CD4-positive, alpha-beta T cell treated with Interferon gamma for 1 hour (primary cell): ENCODE measurements at places on chromosomes 13 and 19.

- DNase-seq: no peak
These were observed 112.5 kb upstream of the KL start for GRCh38 chr13:32903720-32904119.

GRCh38 chr13:25800523-25800922 is 251.3 kb downstream of the SHISA2 start:
- no peak for DNase-seq

DNA sequence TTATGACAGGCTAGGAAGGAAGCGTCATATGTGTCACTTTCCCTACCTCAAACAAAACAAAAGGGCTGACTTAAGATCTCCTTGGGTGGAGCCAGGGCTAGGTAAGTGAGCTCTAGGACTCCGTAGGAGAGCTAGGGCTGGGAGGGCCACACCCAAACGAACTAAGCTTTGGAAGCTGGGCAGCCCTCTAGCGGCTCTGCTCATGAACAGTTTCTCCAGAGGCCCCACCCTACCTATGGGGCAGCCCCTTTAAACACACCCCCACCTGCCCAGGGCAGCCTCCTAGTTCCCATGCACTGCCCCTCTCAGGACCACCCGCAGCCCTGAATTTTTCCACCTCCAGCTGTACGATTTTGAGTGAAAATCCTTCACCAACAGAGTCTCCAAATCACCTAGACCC is 3.5 kb downstream of the PEG3 start:
- no peak for DNase-seq

- no peak for DNase-seq
These were observed 457.6 kb upstream of the GPC6 start for GRCh38 chr13:92769046-92769445.

DNA sequence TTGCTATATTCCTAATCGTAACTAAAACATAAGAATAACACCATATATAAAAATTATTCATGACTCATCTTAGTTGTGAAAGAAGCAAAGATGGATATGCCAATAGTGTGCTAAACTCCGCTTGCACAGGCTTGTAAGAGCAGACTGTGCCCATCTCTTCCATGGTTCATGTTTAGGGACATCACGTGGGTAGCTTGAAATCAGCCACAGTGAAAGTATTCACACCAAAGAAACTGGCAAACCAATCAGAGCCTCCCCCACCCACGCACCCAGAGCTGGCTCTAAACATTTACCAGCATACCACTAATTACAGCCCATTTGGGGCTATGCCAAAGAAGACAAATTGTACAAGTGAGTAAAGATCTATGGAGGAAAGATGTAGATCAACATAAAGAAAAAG is 147.5 kb downstream of the DIAPH3 start:
- no peak for DNase-seq

- no peak for DNase-seq
These were observed 201.2 kb upstream of the UBL3 start for GRCh38 chr13:30051531-30052060.

DNA sequence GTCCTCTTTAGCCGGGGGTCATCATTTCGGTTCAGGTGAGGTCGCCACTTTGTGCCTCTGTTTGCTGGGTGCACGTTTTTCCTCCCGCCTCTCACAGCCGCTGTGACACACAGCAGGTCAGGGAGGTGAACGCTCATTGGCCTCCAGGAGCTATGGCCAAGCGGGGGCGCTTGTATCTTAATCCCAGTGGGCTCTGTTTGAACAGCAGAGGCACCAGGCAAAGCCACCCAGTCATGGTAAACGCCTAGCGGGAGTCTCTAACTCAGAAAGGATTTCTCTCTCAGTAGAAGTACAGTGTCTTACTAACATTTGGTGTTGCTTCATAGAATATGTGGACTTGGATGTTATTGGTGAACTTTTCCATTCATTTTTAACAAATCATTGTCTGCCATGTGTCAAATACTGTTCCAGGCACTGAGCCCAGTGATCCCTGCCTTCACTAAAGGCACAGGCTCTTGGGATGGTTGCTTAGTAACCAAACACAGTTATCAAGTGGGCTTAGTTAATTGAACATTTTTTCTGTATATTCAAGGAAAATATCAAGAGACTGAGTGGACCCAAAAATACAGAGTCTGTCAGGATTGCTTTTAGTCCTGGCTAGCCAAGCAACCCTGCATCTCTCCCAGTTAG is 186.7 kb downstream of the STK24 start:
- DNase-seq: no peak

GRCh38 chr13:23629566-23630272 is 59.5 kb downstream of the TNFRSF19 start:
- DNase-seq: no peak

- no peak for DNase-seq
These were observed 875 bp upstream of the EVI5L start for GRCh38 chr19:7829166-7829520.

DNA sequence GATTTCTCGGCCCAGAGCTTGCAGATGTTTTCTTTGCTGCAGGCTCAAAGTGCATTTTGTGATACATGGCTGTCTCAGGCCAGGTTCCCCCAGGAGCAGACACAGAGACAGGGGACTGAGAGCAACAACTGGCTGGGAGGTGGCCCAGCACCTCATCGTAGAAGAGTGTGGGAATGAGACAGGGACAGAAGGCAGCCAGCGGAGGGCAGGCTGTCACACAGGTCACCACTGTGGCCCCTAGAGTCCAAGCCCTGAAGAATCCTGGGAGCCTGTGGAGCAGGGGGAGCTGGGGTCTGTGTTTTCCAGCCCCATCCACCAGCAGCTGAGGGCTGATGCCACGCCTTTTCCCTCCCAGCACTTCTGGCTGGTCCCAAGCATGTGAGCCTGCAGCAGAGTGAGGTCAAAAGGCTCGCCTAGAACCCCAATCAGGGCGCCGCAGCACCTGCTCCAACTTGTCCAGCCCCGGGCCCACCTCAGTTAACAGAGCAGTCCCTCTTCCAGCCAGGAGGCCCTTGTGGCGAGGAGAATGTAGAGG is 723.8 kb downstream of the UQCRFS1 start:
- DNase-seq: no peak

DNA sequence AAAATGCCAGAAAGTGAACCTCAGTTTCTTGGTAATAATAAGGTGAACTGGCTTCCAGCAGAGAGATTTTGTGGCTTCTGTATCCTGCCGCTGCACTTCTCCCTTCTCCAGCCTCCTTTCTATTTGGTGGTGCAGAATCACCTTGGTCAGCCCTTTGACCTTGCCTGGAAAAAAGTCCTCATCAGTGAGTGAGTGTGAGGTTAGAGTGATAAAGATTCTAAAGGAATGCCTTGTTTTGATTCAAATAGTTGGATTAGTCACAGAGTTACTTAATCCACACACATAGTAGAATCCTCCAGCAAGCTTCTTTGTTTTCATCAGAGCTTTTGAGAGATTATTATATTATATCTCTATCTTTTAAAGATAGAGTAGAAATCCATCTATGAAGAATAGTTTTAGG is 140.9 kb downstream of the KCNRG start:
- DNase-seq: no peak

GRCh38 chr19:27735314-27735713 is 1477.6 kb downstream of the UQCRFS1 start:
- no peak for DNase-seq

DNA sequence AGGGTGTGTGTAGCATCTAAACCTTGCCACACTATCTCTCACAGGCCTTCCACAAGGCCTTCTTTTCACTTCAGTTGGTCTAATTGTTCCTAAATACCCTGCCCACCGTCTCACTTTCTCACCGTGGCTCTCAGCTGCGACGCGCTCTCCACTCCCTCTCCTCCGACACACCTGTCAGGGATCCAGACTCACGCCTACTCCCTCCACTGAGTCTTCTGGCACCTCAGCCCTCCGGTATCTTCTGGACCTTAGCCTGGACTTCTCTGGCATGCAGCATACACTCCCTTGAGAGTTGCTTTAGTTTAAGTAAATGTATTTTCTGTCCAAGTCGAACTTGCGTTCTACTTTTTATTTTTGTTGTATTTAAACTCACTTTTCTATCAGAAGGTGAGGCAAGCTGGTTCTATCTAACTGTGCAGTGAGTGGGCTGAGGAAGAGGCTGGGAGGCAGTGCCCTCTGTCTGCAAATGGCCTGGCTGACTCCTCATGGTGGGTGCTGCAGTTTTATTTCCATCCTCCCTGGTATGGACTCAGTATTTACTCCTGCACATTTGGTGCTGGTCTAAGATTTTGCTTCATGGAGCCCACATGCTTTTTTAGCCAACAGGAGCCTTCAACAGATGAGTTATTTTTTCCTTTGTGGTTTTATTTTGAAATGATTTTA is 28.5 kb upstream of the ARGLU1 start:
- no peak for DNase-seq

DNA sequence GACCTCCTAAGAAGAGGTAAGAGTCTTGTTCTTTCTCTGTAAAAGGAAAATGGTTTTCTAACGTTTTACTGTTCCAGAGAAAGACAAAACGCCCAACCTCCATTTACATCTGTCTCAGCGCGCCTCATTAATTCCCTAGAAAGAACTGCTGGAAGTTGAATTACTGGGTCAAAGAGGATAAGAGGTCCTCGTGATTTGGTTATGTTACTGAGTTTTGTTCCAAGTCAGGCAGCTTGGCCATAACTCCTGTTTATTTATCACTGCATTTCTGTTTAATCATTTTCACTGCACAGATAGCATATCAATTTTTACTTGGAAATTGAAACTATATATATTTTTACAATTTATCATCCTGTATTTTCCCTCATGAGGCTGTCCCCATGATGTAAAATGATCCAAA is 112.9 kb upstream of the PEG3 start:
- no peak for DNase-seq

- no peak for DNase-seq
These were observed 13.0 kb upstream of the ZNF460 start for GRCh38 chr19:57267291-57267690.

DNA sequence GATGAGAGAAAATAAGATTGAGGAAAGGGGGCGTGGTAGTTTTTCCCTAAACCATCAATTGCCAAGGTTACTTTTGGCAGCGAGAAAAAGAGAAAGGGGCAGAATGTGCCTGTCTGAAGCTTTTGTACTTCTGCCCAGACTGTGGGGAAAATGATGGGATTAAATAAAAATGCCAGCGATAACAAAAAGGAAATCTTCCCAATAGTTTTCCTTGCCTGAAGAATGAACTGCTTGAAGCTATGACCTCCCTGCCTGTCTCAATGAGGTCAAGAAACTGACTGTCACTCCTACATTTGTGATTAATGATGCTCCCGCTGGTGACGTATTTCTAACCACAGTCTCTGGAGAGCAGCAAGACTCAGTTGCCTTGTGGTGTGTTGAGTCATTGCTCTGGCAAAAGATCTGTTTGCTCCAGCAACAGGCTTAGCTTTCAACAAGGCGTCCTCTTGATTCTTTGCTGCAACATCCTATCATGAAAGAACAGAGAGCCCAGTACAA is 1051.5 kb downstream of the DIAPH3 start:
- no peak for DNase-seq

DNA sequence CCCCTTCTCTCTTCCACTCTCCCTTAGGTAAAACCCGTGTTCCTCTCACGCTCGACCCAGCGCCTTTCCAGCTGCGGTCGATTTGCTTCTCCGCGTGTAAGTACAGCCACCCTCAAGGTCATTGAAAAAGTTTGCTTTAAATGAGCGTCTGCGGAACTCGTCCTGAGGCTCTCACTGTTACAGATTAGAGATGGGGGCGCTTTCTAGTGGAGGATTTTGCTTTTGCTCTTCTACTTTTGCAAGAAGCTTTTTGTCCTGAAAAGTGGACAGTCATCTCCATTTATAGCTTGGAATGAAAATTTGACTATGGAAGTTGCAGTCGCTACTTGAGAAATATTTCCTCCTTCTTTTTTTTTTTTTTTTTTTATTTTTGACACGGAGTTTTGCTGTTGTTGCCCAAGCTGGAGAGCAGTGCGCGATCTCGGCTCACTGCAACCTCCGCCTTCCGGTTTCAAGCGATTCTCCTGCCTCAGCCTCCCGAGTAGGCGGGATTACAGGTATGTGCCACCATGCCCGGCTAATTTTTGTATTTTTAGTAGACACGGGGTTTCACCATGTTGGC is 595 bp upstream of the RAB20 start:
- DNase-seq: no peak

GRCh38 chr19:339262-339887 is 5.2 kb downstream of the MIER2 start:
- no peak for DNase-seq

DNA sequence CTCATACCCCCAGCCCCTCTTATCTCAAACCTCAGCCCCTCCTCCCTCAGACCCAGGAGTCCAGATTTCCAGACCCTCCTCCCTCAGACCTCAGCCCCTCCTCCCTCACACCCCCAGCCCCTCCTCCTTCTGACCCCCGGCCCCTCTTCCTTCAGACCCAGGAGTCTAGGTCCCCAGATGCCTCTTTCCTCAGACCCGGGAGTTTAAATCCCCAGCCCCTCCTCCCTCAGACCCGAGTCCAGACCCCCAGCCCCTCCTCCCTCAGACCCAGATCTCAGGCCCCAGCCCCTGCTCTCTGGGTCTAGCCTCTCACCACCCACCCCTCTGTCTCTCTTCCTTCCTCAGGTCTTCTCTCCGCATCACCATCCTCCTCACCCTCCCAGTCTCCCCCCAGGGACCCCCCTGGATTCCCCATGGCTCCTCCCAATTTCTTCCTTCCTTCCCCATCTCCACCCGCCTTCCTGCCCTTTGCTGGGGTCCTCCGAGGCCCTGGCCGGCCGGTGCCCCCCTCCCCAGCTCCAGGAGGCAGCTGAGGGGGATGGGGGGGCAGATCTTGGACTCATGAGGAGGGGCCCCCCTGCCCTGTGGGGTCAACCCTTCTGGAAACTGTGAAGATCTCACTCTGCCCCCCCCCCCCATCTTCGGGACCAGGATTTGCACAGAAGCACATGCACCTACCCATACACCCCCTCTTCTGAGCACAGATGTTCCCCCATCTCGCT is 10.7 kb downstream of the BCL3 start:
- DNase-seq: no peak

DNA sequence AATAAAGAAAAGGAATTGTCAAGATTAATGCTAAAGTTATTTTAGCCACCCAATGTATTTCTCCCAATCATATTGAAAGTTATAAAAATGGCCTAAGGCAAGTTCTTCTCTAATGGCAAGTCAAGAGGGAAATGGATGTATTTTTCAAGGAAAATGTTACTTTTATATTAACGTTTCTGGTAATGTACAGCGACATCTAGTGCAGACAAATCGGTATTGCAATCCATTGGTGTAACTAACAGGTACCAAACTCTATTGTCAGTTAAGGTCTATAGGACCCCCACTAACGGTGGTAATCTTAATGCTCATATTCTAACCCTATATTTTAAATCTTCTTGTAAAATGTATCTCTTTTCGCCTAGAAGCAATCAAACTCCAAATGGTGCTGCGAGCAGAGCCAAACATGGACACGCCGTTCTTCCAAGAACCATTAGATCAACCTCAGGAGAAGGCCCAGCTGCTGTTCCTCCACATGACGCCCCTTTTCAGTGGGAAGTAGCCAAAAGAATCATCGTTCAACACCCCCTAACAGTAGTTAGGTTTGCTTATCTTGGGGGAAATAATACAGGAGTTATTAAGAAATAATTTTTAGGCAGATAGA is 98.5 kb upstream of the PABPC3 start:
- DNase-seq: no peak
